ENCODE measurements at places on chromosomes 3 and 15.

DNA sequence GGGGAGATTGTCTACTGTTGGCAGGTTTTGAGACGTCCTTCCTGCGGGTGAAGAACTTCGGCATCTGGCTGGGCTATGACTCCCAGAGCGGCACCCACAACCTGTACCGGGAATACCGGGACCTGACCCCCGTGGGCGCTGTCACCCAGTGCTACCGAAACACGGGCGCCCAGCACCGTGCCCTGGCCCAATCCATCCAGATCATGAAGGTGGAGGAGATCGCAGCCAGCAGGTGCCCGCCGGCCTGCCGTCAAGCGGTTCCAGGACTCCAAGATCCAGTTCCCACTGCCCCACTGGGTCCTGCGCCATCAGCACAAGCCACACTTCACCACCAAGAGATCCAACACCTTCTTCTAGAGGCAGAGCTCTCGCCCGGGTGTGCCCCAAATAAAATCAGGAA, 194.9 kb upstream of the EPHA6 start:
- DNase-seq: no peak

DNA sequence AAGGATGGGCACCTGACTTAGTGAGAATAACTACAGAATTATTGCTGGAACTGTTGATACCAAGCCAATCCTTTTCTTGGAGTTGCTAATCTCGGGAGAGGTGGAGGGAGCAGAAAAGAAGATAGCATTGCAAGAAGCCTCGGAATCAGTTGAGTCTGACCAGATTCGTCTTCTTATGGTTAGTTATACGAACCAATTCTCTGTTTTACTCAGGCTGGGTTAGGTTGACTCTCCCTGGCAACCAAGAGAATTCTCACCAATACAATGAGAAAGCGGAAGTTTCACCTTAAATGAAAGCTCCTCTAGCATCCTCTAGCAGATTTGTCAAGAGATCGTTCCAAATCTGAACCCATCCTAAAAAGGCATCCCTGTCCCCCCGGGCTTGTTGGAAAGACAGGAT, 43.5 kb upstream of the UBE2E1 start:
- no peak for DNase-seq

DNA sequence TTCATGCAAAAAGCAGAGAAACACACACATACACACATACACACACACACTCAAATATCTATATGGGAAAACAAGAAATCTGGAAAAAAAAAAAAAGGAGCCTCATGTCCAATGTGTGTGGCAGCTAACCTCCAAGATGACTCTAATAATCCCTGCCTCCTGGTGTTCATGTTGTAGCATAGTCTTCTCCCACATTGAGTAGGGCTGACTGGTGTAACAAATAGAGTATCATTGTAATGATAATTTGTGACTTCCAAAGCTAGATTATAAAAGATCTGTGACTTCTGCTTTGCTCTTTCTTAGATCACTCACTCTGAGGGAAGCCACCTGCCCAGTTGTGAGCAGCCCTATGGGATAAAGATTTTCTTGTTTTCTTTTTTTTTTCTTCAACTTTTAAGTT, 130.9 kb upstream of the TNIK start:
- DNase-seq: no peak

DNA sequence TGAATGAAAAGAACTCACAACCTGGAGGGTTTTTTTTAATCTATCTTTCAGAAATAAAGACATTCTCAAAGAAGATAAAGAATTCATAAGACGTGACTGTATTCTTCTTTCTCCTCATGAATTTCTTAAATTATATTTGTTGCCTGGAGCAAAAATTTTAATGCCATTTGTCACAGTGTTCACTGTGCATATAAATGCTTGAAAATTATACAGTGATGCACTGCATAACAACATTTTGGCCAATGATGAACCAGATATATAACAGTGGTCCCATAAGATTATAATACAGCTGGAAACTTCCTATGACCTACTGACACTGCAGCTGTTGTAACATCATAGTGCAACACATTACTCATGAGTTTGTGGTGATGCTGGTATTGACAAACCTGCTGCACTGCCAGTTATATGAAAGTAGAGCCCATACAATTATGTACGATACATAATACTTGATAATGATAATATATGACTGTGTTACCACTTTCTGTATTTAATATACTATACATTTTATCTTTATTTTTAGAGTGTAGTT, 67.3 kb downstream of the P2RY1 start:
- DNase-seq: no peak

GRCh38 chr3:145678401-145678800, 482.6 kb downstream of the PLOD2 start:
- no peak for DNase-seq

DNA sequence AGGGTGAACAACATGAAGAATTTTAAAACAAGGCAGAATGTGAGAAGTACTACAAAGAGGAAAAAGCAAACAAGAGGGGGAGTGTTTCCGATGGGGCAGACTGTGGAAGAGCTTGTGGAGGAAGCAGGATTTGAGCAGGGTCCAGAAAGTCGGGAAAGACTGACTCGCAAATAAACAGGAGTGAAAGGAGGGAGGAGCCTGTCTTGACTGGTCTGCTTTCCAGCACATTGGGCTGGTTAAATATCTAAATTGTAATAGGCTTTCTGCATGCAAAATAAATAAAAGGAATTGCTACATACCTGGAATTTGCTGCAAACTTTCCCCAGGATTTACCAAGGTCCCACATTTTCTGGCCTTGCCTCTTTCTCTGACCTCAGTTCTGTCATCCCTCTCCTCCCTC, 132.1 kb downstream of the RORA start:
- DNase-seq: no peak

GRCh38 chr3:129576514-129577352, 29.7 kb downstream of the PLXND1 start:
- DNase-seq: peak; percentile 53

DNA sequence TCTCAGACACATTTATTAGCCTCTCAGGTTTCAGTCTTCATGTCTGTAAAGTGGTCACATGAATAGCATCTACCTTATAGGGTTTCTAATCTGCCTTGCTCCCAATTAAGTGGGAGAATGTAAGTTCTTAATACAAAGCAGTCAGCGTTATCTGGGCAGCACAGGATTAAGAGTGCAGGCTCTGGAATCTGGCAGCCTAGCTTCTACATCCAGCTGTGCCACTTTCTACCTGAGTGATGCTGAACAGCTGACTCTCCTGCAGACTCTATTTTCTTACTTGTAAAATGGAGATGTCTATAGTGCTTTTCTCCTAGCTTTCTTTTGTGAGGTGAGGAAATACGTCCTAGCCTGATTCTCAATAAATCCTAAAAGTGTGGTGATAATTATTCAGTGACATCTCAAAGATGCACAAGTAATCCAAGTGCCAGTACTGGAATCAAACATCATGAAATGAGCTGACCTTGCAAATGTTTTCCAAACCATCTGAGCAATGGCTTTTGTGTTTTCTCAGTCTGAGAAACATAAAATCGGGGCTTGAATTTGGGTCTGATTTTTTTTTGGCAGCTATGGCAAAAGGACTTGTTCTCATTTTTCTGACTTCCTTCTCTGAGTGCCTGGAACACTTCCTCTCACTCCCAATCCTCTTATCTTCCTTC, 232.2 kb upstream of the FEZF2 start:
- DNase-seq: no peak

GRCh38 chr3:17749281-17749680, 6.8 kb upstream of the TBC1D5 start:
- DNase-seq: no peak

DNA sequence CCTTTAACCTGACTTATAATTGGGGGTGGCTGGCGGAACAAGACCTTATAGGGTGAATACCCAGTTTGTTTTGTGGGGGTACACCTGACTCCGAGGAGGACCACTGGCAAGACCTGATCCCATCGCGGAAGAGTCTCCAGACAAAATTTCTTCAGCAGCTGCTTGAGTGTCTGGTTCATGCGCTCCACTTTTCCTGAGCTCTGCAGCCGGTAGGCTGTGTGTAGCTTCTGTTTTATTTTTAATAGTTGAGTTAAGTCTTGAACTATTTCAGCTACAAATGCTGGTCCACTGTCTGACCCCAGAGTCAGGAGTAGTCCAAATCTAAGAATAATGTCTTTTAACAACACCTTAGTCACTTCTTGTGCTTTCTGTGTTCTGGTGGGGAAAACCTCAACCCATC, 21.2 kb upstream of the NOX5 start:
- no peak for DNase-seq

GRCh38 chr15:70474471-70475406, 288.6 kb downstream of the UACA start:
- DNase-seq: no peak

GRCh38 chr3:157370867-157371266, 65.8 kb upstream of the PTX3 start:
- no peak for DNase-seq

GRCh38 chr3:57309769-57310360, 17.4 kb upstream of the ASB14 start:
- no peak for DNase-seq

- no peak for DNase-seq
Observed at GRCh38 chr15:73678498-73678897, 5.7 kb upstream of the CD276 start.

- no peak for DNase-seq
Observed at GRCh38 chr3:108175352-108175751, 46.9 kb downstream of the IFT57 start.

DNA sequence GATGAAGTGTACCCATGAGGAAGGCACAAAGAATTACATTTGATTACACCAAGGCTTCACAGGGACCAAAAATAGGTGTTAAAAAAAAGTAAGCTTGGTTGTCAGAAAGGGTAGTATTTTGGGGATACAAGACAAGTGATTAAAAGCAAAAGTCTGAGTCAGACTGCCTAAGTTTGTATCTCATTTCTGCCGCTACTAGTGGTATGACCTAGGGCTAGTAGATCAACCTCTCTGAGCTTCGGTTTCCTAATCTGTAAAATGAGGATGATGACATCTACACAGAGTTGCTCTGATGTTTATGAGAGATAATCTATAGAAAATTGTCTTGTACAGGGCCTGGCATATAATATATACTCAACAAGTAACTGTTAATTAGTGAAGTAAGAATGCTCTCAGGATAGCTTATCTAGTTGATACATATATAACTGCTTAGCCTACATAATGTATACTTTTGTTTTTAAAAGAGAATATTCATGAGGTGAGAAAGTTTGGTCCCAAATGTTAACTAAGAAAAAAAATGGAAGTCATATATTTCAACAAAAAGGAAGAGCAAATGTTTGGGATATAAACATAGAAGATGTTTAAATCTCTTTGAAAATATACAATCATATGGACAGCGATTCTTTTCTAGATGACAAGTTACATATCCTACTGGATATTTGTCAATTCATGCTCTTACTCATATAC, 163.0 kb upstream of the SLC2A2 start:
- DNase-seq: no peak

DNA sequence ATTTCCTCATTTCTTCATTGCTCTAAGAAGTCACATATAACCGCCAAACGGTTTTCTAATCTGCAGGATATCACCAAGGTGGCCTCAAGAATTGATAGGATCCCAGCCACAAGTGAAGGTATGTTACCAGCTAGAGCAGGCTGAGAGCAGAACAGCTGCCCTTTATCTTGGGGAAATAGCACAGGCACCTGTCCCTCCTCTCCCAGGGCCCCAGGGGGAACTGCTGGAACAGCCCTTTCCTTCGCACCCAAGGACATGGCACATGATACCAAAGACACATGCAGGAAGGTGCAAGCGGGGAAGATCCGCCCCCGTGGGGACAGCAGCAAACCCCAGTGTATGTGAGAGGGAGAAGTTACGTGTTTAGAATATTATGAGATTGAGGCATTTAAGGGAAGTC, 35.3 kb downstream of the HOMER2 start:
- no peak for DNase-seq

DNA sequence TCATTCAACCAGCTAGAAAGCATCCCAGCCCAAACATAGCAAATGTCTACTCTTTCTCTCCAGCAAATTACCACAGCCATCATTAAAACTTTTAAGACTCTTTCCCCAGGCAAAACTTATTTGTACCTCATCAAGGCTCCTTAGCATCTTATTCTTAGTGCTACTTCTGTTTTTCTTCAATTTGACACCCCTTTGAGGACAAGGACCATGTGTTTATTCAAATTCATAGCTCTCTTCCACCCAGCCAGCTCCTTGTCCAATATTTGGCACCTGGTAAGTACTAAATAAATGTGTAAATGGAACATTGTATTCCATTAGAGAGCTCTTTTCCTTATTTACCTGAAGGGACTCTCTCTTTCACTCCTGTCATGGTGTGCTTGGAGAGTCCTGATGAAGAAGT, 89.8 kb downstream of the IMPG2 start:
- DNase-seq: no peak

DNA sequence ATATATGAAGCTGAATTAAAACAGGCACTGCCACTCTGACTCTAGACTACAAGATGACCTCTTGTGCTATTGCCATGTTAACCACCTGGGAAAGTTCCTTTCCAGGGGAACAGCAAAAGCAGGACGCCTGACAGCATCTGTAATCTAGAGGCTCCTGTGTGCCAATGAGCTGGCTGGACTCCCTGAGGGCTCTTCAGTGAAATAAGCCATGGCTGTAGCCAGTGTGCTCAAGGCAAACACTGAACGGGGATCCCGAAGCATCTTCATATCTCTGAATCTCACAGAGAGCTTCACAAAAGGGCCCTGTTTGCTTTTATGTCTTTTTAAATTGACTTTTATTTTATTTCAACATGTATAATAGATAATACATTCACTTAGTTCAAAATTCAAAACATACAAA, 57.2 kb downstream of the BFSP2 start:
- DNase-seq: no peak

- no peak for DNase-seq
Observed at GRCh38 chr3:100087198-100087597, 27.1 kb downstream of the FILIP1L start.

DNA sequence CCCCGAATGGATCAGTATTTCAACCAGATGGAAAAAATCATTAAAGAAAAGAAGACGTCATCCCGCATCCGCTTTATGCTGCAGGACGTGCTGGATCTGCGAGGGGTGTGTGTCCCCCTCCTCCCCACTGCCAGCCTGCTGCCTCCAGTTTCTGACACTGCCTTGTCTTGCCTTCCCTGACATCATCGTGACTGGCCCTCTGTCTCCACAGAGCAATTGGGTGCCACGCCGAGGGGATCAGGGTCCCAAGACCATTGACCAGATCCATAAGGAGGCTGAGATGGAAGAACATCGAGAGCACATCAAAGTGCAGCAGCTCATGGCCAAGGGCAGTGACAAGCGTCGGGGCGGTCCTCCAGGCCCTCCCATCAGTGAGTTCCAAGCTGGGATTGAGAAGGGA, 10.9 kb downstream of the EIF4G1 start:
- no peak for DNase-seq

DNA sequence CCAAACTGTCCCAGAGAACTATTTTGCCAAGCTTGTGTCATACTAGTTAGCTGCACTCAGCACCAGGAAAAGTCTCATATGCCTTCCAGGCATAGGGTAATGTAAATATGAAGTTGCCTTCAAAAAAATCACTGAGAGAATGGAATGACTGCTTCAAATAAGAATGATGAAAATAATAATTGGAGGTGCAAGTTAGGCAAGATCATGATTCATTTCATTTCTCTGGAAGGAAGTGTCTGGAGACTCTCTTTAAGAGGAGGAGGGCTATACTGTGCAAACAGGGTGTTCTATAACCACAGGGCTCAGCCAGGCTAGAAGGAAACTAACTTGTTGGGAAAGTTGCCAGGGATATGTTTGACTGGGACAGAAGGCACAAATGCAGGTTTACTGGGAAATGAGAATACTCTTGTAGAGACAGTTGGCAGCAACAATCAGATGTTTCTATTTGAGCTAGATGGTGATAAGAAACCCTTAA, 4.3 kb downstream of the SIDT1 start:
- DNase-seq: no peak

GRCh38 chr3:184174284-184174645, 390 bp upstream of the AP2M1 start:
- DNase-seq: no peak

GRCh38 chr3:175287361-175287963, 428.3 kb downstream of the NAALADL2 start:
- no peak for DNase-seq

- DNase-seq: no peak
Observed at GRCh38 chr3:10557781-10558373, 52.5 kb upstream of the ATP2B2 start.
